Islet precursor cell (in vitro differentiated cells): ENCODE measurements at places on chromosomes 2 and 18.

DNA sequence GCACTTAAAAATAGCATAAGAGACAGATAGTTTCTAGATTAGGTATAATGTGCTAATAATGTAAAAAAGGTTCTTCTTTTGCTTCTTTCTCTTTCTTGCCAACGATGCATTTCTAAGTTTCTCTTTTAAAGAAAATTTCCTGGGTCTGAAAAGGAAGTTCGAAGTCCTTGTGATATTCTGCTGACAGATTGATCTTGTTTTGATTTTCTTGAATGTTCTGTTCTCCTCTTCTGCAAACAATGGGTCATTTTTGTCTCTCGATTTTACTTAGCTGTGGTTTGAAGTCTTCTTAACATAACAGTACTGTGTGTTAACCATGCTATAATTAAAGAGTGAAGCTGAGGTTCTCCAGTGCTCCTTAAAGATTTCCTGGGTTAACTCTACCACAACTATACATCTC is 61.1 kb upstream of the ACYP2 start:
- DNase-seq = no peak

DNA sequence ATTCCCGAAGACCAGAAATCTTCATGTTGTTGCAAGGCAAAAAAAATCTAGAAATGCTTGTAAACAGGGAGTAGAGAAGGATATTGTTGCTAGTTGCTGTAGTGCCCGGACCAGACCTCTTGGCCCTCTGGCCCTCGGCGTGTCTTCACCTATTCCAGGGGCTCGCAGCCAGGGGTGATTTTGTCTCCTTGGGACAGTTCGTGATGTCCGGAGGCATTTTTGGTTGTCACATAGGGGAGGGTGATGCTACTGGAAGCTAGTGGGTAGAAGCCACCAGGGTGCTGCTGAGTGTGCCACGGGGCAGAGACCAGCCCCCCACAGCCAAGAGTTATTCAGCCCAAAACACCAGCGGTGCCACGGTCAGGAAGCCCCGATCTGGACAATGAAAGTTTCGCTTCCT is 230.7 kb downstream of the GBX2 start:
- DNase-seq = no peak

DNA sequence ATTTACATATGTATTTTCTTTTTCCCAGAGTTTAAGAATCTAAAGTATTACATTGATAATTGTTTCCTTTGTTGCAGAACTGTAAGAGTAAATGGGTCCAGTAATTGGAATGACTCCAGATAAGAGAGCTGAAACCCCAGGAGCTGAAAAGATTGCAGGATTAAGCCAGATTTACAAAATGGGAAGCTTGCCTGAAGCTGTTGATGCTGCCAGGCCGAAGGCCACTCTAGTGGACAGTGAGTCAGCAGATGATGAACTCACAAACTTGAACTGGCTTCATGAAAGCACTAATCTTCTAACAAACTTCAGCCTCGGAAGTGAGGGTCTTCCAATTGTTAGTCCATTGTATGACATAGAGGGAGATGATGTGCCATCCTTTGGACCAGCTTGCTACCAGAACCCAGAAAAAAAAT is 183.8 kb upstream of the STON1 start:
- DNase-seq = peak; percentile 59

DNA sequence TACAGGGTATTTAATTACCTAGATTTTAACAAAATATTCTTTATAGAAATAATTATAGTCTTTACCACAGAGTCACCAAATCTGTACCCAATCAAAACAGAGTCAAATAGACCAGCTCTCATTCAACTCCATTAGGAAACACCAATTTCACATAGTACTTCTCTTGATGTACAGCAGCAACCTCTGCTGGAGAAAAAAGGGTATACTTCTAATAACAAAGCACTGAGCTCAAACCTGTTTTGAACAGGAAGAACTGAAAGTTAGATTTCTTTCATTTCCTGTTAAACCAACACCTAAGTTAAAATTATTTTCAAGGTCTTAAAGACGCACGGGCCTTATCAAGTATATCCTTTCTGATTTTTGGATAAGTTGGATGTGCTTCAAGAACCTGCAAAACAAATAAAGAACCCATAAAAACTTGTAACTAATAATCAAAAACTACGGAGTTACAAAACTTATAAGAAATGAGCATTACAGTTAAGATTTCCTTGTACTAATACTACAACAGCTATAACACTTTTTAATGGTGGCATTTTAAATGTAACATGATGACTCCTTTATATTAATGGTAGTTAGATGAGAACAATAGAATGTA is 79.0 kb downstream of the TTC21B start:
- DNase-seq = no peak

GRCh38 chr2:136251885-136252585 is 134.1 kb upstream of the CXCR4 start:
- no peak for DNase-seq

GRCh38 chr18:55841314-55841713 is 253.3 kb upstream of the TCF4 start:
- DNase-seq = no peak

DNA sequence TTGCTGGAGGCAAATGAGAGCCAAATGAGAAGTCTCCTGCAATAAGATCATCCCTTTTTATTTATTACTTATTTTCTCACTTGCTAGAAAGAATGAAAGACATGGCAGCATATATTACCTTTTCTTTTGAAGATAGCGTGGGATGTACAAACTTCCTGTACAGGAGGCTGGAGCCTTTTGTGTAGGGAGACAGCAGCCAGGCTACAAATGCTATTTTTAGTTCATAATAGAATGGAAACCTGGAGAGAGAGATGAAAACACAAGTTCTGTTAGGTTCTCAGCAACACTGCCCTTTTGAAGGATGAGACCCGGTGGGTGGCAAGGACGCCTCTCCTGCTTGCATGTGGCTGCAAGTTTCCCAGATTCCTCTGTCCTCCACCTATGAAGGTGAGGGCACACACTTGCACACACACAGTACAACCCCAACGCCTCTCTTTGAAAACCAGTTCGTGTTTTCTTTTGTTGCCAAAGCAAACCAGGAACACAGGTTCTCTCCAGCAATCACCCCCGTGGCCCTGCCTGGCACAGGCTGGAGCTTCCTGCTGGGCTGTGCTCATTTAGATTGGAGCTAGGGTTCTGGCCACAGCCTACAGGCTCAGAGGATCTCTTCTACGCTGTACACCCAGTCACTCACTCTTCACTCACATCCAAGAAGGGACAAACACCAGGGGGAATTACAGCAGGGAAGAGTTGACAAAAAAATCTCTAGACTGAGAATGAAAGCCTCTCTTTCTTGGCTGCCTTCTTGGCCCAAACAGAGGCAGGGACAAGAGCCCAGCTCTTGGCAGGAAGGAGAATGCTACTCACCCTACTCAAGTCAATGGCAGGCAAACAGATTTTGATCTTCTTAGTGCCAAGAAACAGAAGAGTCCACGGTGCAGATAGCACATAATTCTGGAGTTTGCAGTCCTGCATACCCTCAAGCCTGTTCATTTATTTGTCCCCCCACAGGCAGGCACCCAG is 55.6 kb downstream of the MRPL35 start:
- no peak for DNase-seq

DNA sequence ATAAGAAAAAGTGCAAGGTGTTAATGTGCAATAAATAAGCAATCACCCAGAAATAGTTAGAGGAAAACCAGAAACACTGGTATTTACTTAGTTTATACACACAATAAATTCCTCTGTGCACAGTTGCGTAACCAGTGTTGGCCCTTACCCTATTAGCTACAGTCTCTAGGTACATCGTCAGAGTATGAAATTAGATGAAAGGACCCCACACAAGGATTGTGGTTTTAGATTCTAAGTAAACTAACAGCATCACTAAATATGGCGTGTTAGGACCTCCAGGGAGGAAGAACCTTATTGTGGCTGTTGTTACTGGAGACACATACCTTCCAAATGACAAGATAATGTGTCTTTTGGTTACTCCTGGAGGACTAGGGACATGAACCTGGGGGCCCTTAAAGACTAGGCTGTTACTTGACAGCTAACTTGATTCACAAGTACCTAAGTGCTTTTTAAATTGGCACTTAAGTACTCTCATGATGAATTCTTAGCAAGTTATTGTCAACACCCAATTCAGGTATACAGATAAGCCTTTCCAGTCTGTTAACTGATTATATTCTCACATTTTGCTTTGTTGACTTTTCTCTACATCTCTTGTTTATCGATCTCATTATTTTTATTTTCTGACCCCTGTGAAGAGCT is 115.3 kb downstream of the FEZ2 start:
- no peak for DNase-seq

DNA sequence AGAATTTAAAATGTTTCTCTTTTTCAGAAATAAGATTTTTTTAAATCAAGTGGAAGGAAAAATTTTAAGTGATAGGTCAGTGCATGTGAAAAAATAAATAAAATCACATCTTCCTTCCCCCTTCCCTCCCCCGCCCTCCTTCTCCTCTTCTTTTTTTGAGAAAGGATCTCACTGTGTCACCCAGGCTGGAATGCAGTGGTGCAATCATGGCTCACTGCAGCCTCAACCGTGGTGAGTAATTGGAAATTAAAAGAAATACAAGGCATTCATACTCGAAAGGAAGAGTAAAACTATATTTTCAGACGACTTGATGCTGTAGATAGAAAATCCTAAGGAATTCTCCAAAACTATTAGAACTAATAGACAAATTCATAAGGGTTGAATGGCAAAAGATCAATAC is 16.9 kb upstream of the CRACDL start:
- DNase-seq = no peak

- peak; percentile 93 for DNase-seq
These were observed 443.3 kb upstream of the MEIS1 start for GRCh38 chr2:65991381-65992197.

GRCh38 chr18:63960891-63961290 is 9.0 kb upstream of the SERPINB8 start:
- DNase-seq = no peak

DNA sequence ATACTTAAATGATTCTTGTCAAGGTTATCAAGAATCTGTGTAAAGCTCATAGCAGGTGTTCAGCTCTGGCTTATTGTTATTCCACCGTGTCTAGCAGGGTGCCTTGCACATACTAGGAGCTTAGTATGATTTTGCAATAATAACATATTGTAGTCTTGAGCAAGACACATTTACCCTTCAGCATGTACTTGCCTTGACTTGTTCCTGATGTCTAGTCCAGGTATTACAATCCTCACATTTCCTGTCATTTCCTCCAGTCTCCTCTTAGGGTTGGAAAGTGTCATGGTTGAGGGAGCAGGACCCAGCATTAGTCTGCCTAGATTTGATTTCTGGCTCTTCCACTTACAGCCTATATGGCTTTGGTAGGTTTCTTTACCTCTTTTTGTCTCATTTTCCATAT is 246.1 kb downstream of the RAD51AP2 start:
- no peak for DNase-seq

DNA sequence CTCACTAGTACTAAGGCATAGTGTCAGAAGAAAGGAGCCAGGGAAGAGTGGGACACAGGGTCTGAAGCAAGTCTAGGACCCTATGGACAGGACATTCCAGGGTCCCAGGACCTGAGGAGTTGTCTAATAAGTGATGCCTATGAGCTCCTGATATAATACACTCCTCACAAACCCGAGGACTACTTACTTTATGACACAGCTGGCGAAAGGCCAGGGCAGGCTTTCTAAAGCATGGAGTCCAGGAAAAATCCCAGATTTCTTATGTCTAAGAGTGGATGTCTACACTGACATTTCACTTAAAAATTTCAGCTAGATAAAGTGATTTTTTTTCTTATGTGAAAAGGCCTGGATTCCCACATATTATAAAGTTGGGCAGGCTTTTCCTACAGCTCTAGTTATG is 502.2 kb upstream of the SETBP1 start:
- DNase-seq = no peak

GRCh38 chr18:76687304-76687962 is 134.9 kb upstream of the ZNF236 start:
- no peak for DNase-seq

DNA sequence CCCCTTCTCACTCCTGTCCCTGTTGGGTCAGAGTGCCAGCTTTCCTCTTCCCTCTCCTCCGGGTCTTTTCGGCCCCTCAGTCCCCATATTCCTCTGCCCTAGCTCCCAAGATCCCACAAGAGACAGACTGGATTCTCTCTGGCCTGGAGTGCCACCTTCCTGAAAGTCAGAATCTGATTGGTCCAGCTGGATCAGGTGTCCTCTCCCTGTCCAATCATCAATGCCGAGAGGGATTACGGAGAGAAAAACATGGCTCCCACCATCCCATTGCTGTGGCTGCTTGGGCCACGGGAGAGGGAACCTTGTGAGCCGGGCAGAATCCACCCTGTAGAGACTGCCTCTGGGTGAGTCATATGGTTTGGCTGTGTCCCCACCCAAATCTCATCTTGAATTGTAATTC is 2.7 kb upstream of the MROH2A start:
- no peak for DNase-seq

DNA sequence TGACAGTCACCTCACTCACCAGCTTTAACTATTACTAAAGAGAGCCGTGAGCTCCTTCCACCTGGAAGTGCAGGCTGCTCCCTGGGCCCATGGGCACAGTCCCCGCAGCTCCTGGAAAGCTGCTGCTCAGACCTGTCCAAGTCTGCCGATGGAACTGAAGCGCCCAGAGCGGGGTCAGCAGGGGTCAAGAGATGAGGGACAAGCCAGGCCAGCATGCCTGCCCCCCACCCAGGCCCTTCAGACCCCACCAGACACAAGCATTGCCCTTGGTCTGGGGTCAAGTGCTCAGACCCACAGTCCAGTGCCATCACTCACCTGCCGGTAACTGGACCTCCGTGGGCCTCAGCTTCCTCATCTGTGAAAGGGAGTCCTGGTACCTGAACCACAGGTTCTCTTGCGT is 59.9 kb downstream of the BIN1 start:
- peak; percentile 47 for DNase-seq

GRCh38 chr2:64975232-64975821 is 13.9 kb upstream of the SLC1A4 start:
- peak; percentile 82 for DNase-seq

GRCh38 chr2:239296020-239296932 is 104.5 kb downstream of the HDAC4 start:
- DNase-seq = no peak

- DNase-seq = no peak
These were observed 382.0 kb downstream of the SOX11 start for GRCh38 chr2:6074089-6074643.

- DNase-seq = no peak
These were observed 415.1 kb downstream of the NR4A2 start for GRCh38 chr2:155917380-155917779.
